ENCODE measurements at places on chromosomes 1 and 21.

DNA sequence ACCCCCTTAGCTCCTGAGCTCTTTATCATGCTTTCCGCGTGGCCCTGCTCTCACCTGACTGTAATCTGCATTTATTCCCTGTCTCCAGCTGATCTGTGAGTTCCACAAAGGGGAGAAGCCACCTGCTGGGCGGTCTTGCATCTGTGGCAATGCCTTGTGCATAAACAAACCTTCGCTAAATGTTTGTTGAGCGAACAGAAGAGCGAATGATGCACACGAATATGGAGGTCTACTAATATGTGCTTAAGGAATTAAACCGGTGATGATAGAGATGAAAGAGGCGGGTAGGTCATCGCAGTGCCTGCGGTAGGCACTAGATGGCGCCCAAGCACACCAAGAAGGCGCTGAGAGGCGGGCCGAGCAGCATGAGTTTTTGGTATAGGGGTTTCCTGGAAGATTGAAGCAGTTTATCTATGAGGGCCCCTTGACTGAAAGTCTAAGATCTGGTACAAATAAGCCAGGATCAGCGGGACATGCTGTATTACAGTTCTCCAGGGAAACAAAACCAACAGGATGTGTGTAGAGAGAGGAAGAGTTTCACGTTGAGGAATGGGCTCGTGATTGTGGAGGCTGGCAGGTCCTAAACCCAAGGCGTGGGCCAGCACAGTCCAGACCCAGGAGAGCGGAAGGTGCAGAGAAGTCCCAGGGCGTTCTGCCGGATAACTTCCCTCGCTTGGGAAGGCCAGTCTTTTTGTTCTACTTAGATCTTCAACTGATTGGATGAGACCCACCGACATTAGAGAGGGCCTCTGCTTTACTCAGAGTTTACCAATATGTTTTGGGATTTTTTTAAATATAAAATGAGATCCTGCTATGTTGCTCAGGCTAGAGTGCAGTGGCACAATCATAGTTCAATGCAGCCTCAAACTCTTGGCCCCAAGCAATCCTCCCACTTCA, 34.7 kb downstream of the TOMM20 start:
- no peak for DNase-seq

- no peak for DNase-seq
Measured at GRCh38 chr1:59029411-59030167, 245.7 kb upstream of the JUN start.

DNA sequence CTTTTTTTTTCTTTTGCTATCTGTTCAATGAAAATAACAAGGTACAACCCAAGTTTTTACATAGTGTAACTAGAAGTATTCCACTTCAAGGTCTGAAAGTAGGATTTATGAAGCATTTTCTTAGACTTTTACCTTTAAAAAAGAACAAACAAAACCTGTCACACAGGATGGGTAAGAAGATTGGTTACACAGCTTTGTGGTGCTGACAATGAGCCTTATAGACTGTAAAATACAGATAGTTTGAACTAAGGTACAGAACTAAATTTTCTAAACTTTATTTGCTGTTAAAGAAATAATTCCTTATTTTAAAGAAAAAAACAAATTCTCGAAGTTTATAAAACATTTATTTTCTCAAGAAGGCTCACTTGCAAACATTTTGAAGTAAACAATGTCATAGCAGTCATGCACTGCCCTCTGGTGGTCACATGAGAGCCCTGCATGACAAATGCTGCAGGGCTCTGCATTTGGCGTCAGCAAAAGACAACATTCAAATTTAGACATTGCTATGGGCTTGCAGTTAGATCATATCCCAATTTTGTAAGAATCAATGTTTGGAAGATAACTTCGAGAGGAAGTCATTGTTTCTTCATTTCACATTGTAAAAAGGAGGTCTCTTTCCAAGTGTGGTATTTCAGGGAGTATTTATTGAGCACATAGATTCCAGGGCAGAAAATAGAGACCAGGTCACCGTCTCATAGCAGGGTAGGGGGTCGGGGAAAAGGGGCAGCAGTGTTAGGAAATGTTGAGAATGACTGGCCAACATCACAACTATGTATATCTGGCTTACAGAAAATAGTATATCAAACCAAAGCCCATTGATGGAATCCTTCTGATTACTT, 115.3 kb upstream of the FMN2 start:
- peak; percentile 12 for DNase-seq

- no peak for DNase-seq
Measured at GRCh38 chr1:198361237-198361767, 179.2 kb downstream of the ATP6V1G3 start.

GRCh38 chr21:38963006-38963405, 157.3 kb downstream of the ETS2 start:
- DNase-seq: no peak
